ENCODE measurements at places on chromosomes 12 and 14.
A peak's percentile ranks its signal among the peaks of the same experiment; 100 is the strongest.

DNA sequence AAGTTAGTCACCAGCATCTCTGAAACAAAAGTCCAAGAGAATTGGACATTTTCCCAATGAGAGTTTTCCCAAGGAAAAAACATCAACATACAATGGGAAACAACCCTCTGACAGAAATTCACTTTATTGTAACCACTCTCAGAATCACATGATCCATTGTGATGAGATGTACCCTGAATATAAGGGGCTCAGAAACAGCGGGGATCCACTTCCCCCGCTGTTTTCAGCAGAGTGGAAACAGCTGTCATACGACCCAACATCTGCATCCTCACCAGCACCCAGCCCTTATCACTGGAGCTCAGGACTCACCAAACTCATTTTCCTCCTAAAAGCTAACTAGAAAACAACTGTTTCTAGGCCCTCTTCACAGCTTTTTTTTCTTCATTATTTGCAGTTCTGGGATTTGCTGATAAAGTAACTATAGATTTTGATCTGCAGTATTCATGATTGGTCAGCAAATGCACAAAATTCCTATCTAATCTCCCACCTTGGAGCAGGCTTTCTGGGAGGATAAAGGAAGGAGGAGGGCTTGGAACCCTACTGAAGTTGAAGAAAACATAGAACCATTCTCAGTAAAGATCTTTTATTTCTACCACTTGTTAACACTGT, 31.3 kb downstream of the CORO1C start:
- no peak for DNase-seq

DNA sequence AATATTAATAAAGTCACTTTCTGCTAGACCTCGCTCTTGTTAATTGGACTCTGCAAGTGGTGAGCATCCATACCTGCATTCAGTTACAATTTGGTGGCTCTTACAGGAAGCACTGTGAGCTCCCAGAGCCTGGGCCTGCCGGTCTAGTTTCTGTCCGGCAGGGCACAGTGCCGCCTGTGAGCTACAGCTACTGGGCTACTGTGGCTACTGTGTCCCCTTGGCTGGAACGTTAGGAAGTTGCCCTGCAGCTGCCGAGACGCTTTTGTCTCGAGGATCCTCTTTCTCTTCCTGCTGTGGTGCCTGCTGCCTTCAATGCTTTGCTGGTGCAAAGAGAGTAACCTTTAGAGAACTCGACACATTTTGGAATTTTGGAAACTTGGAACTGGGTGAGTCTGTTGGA, 44.6 kb upstream of the PTGDR start:
- no peak for DNase-seq

- DNase-seq: no peak
Observed at GRCh38 chr12:131445795-131446194, 265.1 kb upstream of the SFSWAP start.

GRCh38 chr14:32985866-32986265, 47.2 kb downstream of the NPAS3 start:
- no peak for DNase-seq

- DNase-seq: no peak
Observed at GRCh38 chr12:113302886-113303640, 31.8 kb downstream of the SLC8B1 start.

DNA sequence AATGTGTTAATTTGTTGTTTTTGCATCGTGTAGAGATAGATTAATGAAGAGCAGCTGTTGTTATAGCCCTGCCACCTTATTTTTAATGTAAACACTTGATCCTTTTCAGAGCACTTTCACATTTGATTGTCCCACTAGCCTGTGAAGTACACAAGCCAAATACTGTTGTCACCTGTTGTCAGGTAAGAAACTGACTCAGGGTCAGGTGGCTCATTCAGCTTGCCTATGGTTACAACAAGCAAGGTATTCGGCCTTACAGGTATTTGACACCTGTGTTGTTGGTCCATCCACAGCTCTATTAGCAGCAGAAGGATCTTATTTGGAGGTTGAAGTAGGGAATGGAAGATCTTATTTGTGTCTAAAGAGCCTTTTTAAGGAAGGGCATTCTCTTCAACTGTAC, 108.9 kb downstream of the GPR135 start:
- no peak for DNase-seq

DNA sequence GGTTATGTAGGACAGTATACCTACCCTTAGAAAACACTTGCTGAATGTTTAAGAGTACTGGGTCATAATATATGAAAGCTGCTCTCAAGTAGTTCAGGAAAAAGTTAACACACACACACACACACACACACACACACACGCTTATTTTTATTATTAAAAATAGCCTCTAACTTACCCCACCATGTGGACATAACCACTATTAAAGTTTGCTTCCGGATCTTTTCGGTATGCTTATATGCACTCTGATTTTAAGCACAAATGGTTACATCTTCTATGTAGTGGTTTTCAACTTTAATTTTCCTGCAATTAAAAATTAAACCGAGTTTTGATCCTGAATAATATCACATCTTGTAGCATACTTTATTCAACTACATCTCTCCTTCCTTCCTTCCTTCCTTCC, 84.9 kb upstream of the TRAF3 start:
- no peak for DNase-seq

DNA sequence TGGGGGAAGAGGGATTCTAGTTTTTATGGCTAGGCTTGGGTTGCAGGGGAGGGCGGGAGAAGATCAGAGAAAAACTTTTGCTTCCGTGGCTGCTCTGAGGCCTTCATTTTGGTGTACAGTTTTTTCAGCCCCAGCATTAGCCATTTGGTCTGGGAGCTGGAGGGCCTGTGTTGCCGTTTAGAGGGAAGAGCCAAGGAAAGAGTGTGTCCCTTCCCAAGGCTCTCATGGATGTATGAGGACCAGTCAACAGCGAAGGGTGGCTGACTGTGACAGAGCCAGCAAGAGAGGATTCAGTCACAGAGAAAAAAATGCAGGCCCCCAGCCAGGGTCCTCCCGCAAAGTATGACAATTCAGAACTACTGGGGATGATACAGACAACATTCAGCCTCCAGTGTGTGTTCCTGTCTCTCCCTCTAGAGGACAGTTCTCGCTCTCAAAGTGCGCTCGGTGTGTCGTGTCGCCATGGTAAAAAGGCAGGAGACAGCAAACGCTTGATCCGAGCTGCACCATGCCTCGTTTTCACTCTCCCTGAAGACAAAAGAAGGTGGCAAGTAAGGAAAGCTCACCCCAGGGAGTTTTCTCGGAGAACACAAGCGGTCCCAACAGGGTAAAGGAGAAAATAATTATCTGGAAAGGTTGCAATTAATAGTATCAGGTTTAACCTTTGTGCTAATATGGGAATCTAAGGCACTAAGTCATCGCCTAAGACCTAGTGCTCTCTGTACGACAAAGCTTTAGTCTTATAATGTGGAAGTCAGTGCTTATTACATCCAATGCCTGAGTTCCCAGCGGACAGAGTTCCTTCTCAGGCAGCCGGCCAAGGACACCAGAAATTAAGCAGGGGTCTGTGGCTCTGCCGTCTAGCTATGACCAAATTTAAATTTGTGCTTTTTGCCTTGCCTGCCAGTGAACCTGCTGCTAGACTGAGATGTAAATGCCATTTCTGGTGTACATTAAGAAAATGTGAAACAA, 157.3 kb upstream of the PLXNC1 start:
- no peak for DNase-seq

GRCh38 chr14:100747021-100747586, 20.4 kb downstream of the DLK1 start:
- no peak for DNase-seq

GRCh38 chr14:30295980-30296379, 263.0 kb upstream of the G2E3 start:
- DNase-seq: no peak

DNA sequence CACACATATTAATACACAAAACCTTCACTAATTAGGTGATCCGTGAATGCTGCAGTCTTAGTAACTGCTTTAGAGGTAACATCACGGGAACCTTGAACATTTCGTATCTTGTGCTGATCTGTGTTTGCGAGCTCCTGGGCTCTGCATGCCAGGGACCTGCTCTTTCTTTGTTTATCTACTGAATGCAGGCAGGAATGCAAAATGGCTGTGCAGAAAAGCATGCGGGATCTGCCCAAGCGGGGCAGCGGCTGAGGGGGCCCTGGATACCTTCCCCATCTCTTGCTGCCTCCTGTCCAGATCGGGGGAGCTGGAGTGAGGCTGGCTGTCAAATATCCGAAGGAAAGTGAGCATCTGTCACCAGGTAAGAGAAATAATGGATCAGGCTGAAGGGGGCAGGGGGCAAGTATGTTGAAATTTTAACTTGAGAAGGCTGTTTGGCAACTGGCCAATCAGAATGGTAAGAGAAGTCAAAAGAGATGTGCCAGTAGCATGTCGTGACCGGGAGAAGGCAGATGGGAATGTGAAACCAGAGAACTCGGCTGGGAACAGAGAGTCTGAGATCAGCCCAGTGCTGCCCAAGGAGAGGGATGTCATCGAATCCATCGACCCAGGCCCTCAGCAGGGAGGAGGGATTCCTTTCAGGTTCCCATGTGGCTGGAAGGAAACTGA, 191.4 kb downstream of the TTC7B start:
- DNase-seq: no peak

GRCh38 chr12:56687223-56688128, 608 bp downstream of the PTGES3 start:
- DNase-seq: peak; percentile 61

DNA sequence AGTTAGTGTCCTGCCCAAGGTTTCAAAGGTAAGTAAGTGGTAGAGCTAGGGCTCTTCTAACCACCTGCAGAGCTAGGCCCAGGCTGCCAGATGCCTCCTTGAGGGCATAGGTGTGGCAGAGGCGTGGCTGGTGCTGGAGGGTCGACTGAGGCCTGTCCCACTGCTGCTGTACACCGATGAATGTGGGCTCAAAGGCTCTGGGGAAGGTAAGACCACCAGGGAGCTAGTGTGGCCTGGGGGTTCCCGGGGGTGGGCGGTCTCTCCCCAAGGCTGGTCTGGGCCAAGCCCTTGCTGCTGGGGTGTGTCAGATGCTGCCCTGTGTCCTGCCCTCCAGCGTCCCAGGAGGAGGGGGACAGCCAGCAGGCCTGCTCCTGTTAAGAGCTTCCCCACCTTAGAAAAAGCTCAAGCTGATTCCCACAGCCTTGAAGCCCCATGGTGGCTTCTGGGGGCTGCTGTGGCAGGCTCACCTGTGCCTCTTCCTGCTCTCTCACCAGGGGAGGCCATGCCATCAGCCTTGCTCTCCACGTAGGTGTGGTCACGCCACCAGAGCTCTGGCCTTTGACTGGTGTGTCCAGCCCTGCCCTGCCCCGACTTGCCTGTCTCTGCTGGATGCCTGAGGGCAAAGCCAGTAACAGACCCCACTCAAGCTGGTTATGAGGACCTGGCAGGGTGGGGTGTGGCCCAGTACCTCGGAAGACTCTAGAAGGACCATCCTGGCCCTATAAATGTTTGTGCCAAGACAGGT, 36.8 kb downstream of the SH2B3 start:
- DNase-seq: no peak

DNA sequence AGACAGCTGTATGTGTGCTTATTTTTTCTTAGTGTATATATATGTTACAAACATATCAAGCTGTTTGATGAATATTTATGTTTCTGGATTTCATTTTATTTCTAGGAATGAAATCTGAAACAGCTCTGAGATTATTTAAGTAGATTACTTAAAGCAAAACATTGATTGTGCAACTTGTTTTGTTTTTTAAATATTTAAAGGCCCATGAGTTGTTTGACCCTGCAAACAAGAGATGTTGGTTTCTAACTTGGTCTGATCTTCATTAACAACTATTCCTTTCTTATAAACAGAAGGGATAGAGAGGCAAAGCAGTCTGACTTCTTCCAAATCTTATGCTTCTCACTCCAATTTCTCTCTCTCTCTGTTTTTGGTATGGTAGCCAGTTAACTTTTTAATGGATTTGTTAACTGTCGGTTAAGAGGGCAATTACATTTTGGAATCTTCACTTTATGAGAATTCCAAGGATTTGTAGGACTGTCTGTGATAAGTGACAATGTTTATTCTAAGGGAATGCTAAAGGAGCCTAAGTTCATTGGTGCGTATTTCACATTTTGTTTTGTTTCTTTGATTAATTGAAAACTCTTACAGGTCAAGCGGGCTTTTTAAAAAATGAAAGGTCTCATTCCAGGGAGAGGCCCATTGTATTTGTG, 102.6 kb upstream of the HMGA2 start:
- no peak for DNase-seq

DNA sequence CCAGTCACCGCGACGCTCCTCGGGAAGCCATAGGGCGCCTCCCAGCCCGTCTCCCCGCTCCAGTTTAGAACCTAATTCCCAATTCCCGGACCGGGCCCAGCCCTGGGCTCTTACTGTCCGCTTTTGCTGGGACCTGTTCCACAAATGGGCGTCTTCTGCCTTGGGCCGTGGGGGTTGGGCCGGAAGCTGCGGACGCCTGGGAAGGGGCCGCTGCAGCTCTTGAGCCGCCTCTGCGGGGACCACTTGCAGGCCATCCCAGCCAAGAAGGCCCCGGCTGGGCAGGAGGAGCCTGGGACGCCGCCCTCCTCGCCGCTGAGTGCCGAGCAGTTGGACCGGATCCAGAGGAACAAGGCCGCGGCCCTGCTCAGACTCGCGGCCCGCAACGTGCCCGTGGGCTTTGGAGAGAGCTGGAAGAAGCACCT, 797 bp downstream of the UNG start:
- no peak for DNase-seq

DNA sequence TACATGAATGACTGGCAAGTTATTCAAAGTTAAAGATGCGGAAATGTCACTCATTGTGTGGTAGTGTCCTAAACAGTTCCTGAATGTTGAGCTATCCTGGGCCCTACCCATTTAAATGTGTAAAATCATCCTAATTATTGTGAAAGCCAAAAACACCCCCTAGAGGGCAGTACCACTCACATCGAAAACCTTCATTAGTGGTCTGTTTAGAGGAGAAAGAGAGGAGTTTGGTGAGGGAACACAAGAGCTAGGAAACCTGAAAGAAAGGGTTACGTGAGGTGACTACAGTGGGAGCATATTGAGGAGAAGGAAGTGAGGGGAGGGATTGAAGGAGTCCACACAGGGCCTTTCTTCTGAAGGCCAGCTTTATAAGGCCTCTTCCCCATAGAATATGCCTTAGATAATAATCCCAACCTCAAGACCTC, 2.5 kb upstream of the TEP1 start:
- peak; percentile 65 for DNase-seq

DNA sequence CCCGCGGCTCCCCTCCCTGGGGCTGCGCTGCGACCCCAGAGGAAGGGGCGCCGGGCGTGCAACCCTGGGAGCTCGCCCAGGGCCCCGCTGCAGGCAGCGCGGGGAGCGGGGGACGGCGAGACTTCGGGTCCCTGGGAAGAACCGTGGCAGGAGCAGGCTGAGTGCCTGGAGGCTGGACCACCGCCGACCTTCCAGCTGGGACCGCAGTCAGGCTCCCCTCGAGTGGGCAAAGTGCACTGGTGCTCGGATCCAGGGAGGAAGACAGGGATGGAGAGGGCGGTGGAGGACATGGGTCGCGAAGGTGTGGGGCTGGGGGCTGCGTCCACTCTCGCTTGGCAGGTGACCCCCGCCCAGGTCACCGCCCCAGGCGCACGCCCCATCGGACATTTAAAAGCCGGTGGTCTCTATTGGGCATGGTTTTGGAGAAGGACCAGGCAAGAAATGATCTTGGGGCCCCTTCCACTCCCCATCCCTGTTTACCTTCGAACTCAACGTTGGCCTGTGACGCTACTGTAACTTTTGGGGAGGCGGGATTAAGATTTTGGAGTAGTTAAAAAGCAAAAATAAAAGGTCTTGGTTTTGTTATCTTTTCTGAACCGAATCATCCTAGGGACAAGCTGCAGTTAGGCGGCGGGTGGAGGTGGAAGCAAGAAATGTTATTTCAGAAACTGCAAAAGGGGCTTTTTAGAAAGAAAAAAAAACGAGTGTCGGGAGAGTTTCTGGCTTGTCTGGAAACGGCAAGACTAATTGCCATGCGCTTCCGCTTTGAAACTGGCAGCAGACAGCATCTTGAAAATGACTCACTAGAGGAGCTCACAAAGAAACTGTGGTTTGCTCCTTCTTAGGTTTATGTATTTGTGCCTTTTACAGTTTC, 1.0 kb downstream of the ELK3 start:
- DNase-seq: peak; percentile 64

- DNase-seq: no peak
Observed at GRCh38 chr12:64352181-64352580, 38.4 kb downstream of the C12orf56 start.

All from CD4-positive, alpha-beta T cell (primary cell).